HuH-7 (cell line): ENCODE measurements at places on chromosomes 3 and 15.

DNA sequence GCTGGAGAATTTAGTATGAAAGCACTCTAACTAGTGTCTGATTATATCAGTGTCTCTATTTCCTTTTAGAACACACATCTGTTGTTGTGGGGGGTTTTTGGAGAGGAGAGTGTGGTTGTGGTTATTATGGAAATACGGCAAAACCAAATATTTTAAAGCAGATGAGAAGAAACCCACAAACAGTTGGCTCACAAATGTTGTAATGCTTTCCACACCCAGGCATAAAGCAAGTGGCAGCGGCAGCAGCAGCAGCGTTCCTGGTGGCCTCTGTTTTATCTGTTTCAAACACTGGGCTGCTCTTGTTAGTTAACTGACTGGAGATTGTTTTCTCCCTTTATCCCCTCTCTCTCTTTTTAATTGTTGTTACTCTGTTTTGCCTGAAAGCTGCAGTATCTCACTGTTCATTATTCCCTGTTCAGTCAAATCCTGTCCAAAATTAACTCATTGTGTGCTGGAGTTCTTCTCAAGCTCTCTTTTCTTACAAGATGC lies 1045.5 kb upstream of the NR2F2 start:
- no peak for DNase-seq

DNA sequence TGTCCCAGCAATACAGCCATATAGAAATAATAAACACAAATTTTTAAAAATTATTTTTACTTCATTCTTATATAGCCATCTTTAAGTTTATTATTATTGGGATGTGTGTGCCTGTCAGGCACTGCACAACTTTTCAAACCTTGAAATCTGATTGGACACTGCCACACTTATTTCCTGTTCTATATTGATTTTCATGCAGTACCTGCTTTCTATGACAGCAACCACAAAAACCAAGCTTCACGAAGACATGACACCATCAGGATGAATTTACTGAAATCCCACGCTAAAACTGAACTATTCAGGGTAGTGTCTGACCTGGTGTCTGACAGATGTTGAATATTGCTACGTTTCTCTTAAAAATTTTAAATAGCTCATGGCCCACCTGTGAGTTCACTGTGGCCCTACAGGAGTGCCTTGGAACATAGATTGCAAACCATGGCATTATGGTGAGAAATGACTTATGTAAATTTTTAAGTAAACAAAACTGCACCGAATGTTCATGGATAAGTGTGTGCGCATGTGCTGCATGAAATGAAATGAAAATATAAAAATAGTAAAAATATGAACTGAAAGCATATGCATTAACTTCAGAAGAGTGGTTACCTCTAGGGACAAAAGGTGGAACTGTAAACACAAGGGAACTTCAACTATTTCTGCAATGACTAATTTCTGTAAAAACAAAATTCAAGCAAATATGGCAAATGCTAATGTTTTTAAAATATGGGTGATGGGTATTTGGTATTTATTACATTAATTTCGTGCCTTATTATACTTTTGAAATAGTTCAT lies 152.3 kb downstream of the ZBTB20 start:
- no peak for DNase-seq

DNA sequence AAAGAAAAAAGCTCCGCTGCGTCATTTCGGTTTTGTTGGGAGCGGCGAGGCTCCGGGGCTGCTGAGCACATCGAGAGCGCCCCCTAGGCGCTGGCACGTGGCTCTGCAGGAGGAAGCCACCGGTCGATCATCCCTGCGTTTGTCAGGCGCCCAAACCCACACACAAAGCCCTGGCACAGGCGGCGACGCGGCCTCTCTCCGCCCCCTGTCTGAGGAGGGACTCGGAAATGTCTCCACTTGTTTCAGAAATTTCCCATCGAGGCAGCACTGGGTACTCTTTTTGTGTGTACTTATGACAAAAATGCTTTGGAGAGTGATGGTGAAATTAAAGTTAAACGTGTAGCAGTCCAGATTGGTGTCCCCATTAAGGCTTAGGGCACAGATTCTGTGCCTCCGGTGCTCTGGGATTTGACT lies 407.3 kb upstream of the ONECUT1 start:
- peak; percentile 75 for DNase-seq

DNA sequence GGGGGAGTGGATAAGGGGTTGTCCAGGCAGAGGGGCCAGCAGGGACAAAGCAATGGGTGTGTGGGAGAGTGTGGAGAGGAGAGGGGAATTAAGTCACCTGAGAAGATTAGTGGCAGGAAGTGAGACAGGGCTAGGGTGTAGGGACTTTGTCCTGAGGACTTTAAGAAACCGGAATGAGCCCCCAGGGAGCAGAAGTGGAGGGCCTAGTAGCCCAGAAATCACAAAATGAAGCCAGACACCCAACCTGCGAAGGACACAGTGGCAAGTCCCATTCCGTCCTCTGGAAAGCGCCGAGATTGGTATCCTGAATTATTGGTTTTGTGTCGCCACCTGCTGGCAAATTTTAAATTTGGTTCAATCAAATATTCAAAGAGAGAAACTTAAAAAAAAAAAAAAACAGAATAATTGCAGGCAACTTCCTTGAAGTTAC lies 78.0 kb upstream of the SLC25A36 start:
- peak; percentile 26 for DNase-seq

GRCh38 chr3:126907557-126907956 lies 75.4 kb upstream of the PLXNA1 start:
- DNase-seq: no peak

DNA sequence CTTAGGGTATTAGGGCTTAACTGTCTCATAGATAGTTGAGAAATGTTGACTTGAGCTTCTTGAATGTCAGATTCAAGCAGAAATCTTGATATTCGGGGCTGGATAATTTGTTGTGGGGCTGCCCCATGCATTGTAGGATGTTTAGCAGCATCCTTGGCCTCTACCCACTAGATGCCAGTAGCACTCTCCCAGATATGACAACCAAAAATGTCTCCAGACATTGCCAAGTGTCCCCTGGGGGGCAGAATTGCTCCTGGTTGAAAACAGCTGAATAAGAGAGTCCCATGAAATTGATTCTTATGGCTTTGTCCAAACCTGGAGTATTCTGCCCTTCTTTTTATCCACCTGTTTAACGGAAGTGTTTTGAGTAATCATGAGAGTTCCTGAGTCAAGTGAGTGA lies 15.9 kb upstream of the LCMT2 start:
- no peak for DNase-seq

DNA sequence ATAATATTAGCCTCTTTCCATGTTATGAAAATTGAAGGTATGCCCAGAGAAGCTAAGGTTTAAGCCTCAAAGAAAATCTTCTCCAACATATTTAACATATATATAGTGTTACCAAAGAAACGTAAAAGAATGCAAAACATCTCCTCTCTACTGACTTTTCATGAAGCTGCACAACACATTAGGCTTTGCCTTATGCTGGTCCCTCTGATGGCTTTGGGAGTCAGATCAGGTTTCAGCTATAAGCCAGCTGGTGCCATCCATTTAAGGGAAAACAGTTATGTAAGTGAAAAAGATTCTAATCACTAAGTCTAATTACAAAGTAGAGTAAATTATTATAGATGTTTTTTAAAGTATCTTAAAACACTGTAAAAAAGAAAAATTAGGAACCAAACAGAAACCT lies 410.5 kb downstream of the LSAMP start:
- DNase-seq: no peak

DNA sequence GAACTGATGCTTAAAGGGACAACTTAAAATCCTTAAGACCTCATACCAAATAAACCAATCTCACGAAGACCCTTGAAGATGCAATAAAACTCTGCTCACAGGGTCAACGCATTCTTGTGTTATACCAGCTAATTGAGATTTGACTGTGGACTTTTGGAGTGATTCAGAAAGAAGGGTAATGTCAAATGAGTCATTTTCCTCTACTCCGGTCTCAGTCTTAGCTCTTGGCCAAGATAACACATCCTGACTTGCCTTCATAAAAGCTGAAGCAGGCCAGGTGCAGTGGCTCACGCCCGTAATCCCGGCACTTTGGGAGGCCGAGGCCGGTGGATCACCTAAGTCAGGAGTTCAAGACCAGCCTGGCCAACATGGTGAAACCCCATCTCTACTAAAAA lies 3.8 kb downstream of the PKM start:
- DNase-seq: no peak

DNA sequence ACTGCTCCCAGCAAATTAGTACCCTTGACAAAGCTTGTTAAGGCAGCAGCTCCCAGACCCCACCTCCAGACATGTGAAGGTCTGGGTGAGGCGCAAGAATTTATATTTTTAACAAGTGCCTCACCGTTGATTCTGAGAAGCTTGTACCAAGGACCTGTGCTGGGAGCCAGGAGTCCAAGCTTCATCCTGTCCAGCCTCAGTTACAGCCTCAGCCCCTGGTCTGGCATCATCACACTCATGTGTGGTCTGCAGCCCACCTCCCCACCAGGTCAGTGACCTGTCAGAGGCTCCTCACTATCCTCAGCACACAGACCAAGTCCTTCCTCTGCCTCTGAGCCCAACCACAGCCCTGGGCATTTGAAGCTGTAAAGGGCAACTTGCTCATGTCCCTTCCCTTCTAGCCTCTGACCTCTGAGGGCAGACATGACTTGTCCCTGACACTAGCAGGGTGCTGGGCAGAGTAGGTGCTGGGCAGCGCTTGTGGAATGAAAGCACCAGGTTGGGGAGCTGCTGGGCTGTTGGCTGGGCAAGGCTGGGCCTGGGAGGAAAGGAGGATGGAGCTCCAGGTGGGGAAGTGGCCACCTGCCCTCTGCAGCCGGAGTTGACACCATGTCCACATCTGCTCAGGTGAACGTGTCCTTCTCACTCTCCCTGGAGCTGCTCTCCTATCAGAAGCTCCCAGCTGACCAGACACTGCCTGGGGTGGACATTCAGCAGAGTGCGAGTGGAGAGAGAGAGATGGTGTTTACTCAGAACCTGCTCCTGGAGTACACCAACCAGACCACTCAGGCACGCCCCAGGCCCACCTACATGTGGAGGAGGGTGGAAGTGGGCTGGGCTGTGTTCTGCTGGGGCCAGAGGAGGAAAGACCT lies 16.9 kb downstream of the ACAA1 start:
- DNase-seq: no peak

- no peak for DNase-seq
These were observed 2.5 kb downstream of the TMEM266 start for GRCh38 chr15:76062286-76062685.

DNA sequence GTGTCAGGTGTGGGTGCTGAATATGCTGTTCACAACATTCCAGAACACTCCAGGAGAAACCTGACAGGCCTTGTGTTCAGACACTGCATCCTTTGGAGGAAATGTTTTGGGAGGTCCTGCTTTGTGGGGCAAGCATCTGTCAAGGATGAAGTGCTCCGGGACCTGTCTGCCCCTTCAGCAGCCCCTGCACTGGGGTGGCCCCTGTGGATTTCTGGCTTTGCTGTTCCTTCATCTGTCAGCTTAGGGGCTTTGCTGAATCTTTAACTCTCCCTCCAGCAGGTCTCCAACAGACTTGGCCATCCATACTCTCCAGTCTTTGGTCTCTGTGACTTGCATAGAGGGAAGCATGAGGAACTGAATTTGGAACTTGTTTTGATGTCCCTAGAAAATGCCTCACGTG lies 3.1 kb downstream of the PRR23E start:
- DNase-seq: no peak

GRCh38 chr15:69802432-69802831 lies 295.3 kb downstream of the TLE3 start:
- DNase-seq: no peak

DNA sequence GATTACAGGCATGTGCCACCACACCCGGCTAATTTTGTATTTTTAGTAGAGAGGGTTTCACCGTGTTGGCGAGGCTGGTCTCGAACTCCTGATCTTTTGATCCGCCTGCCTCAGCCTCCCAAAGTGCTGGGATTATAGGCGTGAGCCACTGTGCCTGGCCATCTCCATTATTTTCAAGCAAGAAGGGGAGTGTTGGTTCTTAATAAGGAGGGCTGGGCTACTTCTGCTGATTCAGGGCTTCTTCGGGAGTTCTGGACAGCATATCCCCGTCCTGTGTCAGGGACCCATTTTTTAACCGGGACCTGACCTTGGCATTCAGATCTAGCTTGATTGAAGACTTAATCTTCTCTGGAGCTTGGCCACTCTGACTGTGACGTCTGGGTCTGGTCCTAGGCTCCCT lies 74.1 kb upstream of the SYN2 start:
- no peak for DNase-seq

DNA sequence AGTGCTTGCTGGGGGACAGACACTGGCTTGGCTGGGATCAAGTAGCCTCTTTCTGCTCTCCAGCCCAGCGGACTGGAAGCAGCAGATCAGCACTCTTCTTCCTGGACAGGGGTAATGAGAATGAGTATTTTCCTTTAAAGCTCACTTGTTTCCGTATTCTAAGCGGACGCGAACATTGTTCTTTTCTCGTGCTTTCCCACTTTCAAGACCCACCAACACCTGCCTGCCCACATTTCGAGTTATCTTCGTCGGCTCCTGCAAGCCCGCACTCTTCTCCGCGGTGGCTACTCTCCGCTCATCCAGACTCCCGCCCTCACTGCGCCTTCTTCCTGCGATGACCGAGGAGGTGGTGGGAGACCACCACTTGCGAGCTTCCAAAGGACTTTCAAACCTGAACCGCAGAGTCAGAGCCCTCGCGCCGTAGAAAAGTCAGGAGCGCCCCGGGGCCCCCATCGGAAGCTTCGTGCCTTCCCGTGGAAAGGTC lies 1.6 kb upstream of the PPM1L start:
- peak; percentile 24 for DNase-seq

GRCh38 chr3:70899816-70900215 lies 587.4 kb upstream of the MDFIC2 start:
- no peak for DNase-seq

- no peak for DNase-seq
These were observed 556.7 kb downstream of the SI start for GRCh38 chr3:164521644-164522043.

DNA sequence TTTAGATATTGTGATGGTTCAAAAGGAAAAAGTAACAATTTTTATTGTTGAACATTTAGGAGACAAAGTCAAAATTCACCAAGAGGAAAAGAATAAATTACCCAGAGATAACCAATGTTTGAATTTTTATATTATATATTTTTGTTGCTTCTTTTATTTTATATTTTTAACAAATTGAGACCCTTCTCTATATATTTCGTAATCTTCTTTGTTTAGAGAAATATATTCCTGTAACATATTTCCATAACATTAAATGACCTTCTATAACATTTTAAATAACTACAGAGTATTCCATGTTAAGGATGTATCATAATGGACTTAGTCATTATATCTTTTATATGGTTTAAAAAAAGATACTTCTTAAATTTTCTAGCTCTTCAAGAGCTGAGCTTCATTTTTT lies 128.0 kb downstream of the RBPMS2 start:
- DNase-seq: no peak

DNA sequence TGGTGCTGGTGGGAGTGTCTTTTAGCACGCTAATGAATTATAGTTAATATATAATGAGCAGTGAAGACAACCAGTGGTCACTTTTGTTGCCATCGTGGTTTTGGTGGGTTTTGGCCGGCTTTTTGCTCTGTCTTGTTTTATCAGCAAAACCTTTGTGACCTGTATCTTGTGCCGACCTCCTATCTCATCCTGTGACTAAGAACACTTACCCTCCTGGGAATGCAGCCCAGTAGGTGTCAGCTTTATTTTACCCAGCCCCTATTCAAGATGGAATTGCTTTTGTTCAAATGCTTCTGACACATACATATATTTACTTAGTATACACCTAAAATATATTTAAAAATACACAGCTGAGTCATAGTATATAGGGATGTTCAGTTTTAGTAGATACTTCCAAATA lies 770.3 kb downstream of the PDCD6IP start:
- no peak for DNase-seq
